A549 (cell line): ENCODE measurements at places on chromosomes 2 and 18. TPM values are rescaled to one million over a fixed set of nuclear protein-coding genes. Genes with fewer than 3 reads are reported as not detected.

MTCL1 gene
- 48.6 to 56.0 TPM (median 49.6 TPM) in 3 replicates for polyA plus RNA-seq

TRABD2A gene
- polyA plus RNA-seq: 7.0 to 7.4 TPM (median 7.1 TPM) in 3 replicates

GGCX gene
- 48.7 to 58.5 TPM (median 55.1 TPM) in 3 replicates for polyA plus RNA-seq

LIMS4 gene
- 0.09 to 0.17 TPM (median 0.14 TPM) in 3 replicates for polyA plus RNA-seq

COLEC11 gene
- 0.24 to 0.51 TPM (median 0.30 TPM) in 3 replicates for polyA plus RNA-seq

CCDC85A gene
- 0.20 to 0.30 TPM (median 0.22 TPM) in 3 replicates for polyA plus RNA-seq

SGO2 gene
- 14.4 to 16.8 TPM (median 15.2 TPM) in 3 replicates for polyA plus RNA-seq

KIF3C gene
- polyA plus RNA-seq: 57.4 to 80.8 TPM (median 77.4 TPM) in 3 replicates

MYO3B gene
- polyA plus RNA-seq: not detected in 3 replicates

WNT10A gene
- 0.04 TPM in 2 of 3 replicates, not detected in the other for polyA plus RNA-seq

GBX2 gene
- polyA plus RNA-seq: 1.7 to 1.9 TPM (median 1.7 TPM) in 3 replicates

RGPD3 gene
- polyA plus RNA-seq: 0.08 to 0.13 TPM (median 0.12 TPM) in 3 replicates

CYTIP gene
- not detected in 3 replicates for polyA plus RNA-seq

SFTPB gene
- 0.08 TPM in 1 of 3 replicates, not detected in the others for polyA plus RNA-seq

DOK6 gene
- polyA plus RNA-seq: not detected in 3 replicates

SLC5A6 gene
- 77.2 to 86.6 TPM (median 82.7 TPM) in 3 replicates for polyA plus RNA-seq

TFCP2L1 gene
- 1.1 to 1.3 TPM (median 1.1 TPM) in 3 replicates for polyA plus RNA-seq
